Hindlimb muscle (tissue), 1 donor: ENCODE measurements at places on chromosomes 1 and 21. TPM values are rescaled to one million over a fixed set of nuclear protein-coding genes. Genes with fewer than 3 reads are reported as not detected.

Gene RAB3B
- 0.21 TPM for polyA plus RNA-seq

Gene SPRR3
- not detected for polyA plus RNA-seq

Gene IVL
- 0.36 TPM for polyA plus RNA-seq

Gene FALEC
- polyA plus RNA-seq: 1.9 TPM

Gene CFHR4
- not detected for polyA plus RNA-seq

Gene HCRTR1
- polyA plus RNA-seq: 0.23 TPM

Gene CFAP74
- 0.19 TPM for polyA plus RNA-seq

Gene HORMAD1
- polyA plus RNA-seq: not detected

Gene NR5A2
- 3.0 TPM for polyA plus RNA-seq

Gene S100A9
- 17.0 TPM for polyA plus RNA-seq

Gene SERTAD4
- polyA plus RNA-seq: 2.7 TPM

Gene GLMN
- 11.9 TPM for polyA plus RNA-seq

Gene RASAL2
- polyA plus RNA-seq: 16.0 TPM

Gene COL18A1
- polyA plus RNA-seq: 89.1 TPM

Gene MMEL1
- 0.59 TPM for polyA plus RNA-seq

Gene LRRIQ3
- polyA plus RNA-seq: 0.89 TPM

Gene ZCCHC17
- polyA plus RNA-seq: 24.2 TPM

Gene DMRTA2
- polyA plus RNA-seq: 0.32 TPM

Gene ARHGAP29
- polyA plus RNA-seq: 36.1 TPM

Gene PODN
- polyA plus RNA-seq: 8.5 TPM

Gene LCE1F
- not detected for polyA plus RNA-seq

Gene DIRAS3
- polyA plus RNA-seq: 3.9 TPM

Gene DLGAP3
- polyA plus RNA-seq: 0.45 TPM

Gene ZBTB8A
- 10.5 TPM for polyA plus RNA-seq

Gene PGBD5
- 33.4 TPM for polyA plus RNA-seq

Gene CCDC17
- 1.8 TPM for polyA plus RNA-seq

Gene SPATA17
- polyA plus RNA-seq: 2.3 TPM

Gene TRIM17
- polyA plus RNA-seq: 1.1 TPM

Gene UBASH3A
- not detected for polyA plus RNA-seq

Gene FCRL5
- not detected for polyA plus RNA-seq

Gene WDR64
- polyA plus RNA-seq: 0.45 TPM

Gene ZNF648
- not detected for polyA plus RNA-seq

Gene SH2D2A
- polyA plus RNA-seq: 0.49 TPM

Gene TNNI3K
- polyA plus RNA-seq: 1.6 TPM

Gene STIL
- polyA plus RNA-seq: 3.9 TPM

Gene KRTAP7-1
- polyA plus RNA-seq: not detected
